Panc1 (cell line): ENCODE measurements at places on chromosomes 5 and 9. TPM values are rescaled to one million over a fixed set of nuclear protein-coding genes. Genes with fewer than 3 reads are reported as not detected.

SLC24A2 gene
- total RNA-seq = not detected

LCN15 gene
- 0.05 TPM for total RNA-seq

WDR38 gene
- total RNA-seq = not detected

UGCG gene
- 46.0 TPM for total RNA-seq

RMRP gene
- 29,896 TPM for total RNA-seq

GPBP1 gene
- 54.4 TPM for total RNA-seq

ZNF79 gene
- 5.4 TPM for total RNA-seq

HAVCR2 gene
- total RNA-seq = not detected

GRM6 gene
- total RNA-seq = not detected

LHX2 gene
- total RNA-seq = 0.36 TPM

ANXA2R gene
- total RNA-seq = 6.2 TPM

SGCD gene
- not detected for total RNA-seq

NR5A1 gene
- 2.5 TPM for total RNA-seq

SNAPC3 gene
- 11.5 TPM for total RNA-seq

IGFBPL1 gene
- 13.7 TPM for total RNA-seq

LPAR1 gene
- total RNA-seq = 11.0 TPM

IL31RA gene
- total RNA-seq = 3.1 TPM

SPATA31E1 gene
- total RNA-seq = not detected

PLK2 gene
- total RNA-seq = 258 TPM

ADRA1B gene
- total RNA-seq = 8.3 TPM

HACD4 gene
- total RNA-seq = 0.13 TPM

ZNF366 gene
- not detected for total RNA-seq

PCDHB13 gene
- total RNA-seq = 1.0 TPM

AGXT2 gene
- total RNA-seq = not detected

GABRG2 gene
- not detected for total RNA-seq

SCGB3A2 gene
- total RNA-seq = 0.39 TPM

ADAM19 gene
- total RNA-seq = 3.5 TPM

TMOD1 gene
- total RNA-seq = 1.4 TPM

PCDHB8 gene
- 7.6 TPM for total RNA-seq

RORB gene
- 0.08 TPM for total RNA-seq

CCL19 gene
- total RNA-seq = not detected

RGS7BP gene
- not detected for total RNA-seq

WWC1 gene
- total RNA-seq = 29.4 TPM

C1QTNF2 gene
- 0.44 TPM for total RNA-seq

FAM114A2 gene
- 20.7 TPM for total RNA-seq

CMYA5 gene
- total RNA-seq = 0.31 TPM

PCDHA3 gene
- not detected for total RNA-seq
